ENCODE measurements at places on chromosomes 4 and X. TPM values are rescaled to one million over a fixed set of nuclear protein-coding genes. Genes with fewer than 3 reads are reported as not detected.

GRCh38 chr4:7218686-7219085 is 26.3 kb downstream of the SORCS2 start:
- DNase-seq, result no peak

DNA sequence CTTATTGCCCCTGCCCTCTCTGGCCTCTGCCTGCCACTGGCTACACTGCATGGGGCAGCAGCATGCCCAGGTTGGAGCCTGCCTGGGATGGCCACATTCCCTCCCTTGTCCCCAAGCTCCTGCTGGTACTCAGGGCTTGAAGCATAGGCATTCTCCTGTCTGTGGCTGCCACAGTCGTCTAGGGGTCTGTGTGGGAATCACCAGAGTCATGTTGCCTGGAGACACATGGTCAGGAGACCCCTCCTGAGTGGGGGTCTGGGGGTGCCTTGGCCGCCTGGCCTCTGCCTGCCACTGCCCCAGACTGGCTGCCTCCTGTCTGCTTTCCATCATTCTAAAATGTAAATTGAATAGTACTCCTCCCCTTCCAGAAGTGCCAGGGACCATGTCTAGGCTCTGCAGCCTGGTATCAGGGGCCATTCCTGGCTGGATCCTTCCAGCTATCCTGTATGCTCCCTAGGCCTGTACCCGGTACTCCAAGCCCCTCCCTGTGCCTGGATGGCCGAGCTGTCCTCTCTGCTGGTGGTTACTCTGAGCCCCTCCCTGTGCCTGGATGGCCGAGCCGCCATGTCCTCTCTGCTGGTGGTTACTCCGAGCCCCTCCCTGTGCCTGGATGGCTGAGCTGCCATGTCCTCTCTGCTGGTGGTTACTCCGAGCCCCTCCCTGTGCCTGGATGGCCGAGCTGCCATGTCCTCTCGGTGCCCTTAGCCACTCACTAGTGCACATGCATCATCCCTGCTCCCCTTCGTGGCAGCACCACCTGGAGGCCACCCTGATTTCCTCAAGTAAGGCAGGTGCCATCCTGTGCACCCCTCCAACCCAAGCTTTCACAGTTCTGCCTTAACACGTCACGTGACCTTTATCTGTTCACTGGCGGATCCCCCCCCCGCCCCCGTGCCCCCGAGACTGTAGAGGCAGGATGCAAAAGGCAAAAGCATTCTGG is 5.5 kb upstream of the NKX1-1 start:
- DNase-seq, result no peak

PCDH18 gene
- total RNA-seq, result under 0.01 TPM

- DNase-seq, result no peak
Measured at GRCh38 chr4:2343476-2343875, 75.0 kb downstream of the ZFYVE28 start.

- no peak for DNase-seq
Measured at GRCh38 chr4:6417516-6418050, 54.8 kb downstream of the PPP2R2C start.

DNA sequence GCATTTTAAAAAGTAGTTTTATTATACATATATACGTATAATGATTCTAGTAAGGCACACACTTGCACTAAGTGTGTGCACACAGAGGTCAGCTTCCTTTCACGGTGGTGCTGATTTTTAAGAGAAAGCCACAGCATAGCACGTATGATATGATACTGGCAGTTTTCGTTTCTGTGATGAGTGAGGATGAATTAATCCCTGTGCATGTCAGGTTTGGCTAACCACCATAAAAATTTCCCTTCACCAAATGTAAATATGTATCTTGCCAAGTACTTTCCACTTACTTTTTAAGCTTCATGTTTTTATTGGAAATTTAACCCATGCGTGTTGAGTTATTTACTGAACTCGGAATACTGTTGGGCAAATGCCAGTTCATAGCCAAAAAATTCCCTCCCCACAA is 84.6 kb downstream of the SYNPO2 start:
- no peak for DNase-seq

KCND1 gene
- 3.0 TPM for total RNA-seq

Measured in hematopoietic multipotent progenitor cell (in vitro differentiated cells).